ENCODE measurements at places on chromosomes 3 and 15.
A peak's percentile ranks its signal among the peaks of the same experiment; 100 is the strongest.

DNA sequence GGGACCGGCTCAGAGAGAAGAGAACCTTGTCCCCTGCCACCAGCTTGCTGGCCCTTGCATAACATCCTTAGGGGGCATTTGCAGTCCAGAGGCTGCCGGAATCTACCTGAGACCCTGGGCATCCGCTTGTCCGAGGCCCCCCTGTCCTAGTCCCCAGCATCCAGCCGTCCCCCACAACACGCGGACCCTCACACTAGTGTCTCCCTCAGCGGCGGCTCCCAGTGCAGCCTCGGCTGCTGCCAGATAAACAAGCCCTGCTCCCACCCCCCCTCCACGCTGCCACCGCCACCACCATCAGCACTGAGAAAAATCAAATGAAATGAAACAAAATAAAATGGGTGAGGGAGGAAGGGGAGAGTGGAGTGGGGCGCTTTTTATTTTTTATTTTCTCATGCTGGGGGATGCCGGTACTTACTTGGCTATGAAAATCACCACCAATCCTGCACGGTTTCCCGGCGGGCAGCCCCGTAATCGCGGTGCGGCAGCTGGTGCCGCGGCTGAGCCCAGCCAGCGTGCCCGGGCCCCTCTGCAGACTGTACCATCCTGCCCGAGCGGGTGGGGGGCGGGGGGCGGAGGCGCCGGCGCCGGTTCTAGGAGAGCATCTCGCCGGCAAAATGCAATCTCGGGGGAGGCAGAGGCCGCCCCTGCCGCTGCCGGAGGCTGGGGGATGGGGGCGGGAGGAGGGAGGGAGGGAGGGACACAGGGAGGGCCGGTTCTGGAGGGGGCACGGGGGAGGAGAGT is at the start of gene ATP2B2:
Gene ATP2B2, minus strand, starts transcription at position 537 of the 741 bp plus-strand sequence. CDS start 56,043 bp downstream, outside the sequence.
- DNase-seq: peak; percentile 68

- no peak for DNase-seq
Measured at GRCh38 chr3:11054739-11055438, 62.3 kb downstream of the SLC6A1 start.

- DNase-seq: no peak
Measured at GRCh38 chr3:157436583-157437291, at the start of gene PTX3. PTX3 (plus strand) TSS chr3:157436850; CDS start chr3:157436934, 84 bp downstream.

- no peak for DNase-seq
Measured at GRCh38 chr3:82202269-82202668, 440.8 kb upstream of the GBE1 start.

DNA sequence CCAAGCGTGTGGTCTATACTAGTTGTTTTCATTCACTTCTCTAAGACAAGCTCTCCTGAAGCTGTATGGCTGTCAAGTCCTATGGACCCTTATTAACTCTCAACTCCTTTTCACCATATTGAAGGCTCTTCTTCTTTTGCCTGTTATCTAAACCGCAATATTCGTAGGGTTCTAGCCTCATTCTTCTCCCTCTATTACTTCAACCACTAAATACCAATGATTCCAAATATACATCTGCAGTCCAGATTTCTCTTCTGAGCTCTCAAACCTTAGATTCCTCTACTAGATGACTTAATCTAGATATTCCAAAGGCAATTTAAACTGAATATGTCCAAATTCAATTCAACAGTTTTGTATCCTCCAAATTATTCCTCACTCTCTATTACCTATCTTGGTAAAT is 24.6 kb downstream of the AQR start:
- DNase-seq: no peak

DNA sequence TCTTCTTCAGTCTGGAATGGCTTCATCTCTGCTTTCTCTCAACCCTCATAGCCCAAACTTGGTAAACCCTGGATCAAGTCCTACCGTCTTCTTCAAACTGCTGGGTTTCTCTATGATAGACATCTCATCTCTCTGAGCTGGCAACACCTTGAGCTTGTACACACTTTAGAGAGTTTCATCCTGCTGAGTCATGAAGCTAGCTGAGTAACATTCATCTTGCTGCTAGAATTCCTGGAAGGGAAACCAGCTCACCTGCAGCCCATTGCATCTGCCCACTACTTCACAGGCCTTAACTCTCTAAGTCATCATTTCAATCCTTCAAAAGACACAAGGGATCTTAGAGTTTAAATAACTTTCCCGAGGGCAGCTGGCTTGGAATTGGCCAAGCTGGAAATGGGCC is 175.5 kb upstream of the RORA start:
- DNase-seq: no peak

DNA sequence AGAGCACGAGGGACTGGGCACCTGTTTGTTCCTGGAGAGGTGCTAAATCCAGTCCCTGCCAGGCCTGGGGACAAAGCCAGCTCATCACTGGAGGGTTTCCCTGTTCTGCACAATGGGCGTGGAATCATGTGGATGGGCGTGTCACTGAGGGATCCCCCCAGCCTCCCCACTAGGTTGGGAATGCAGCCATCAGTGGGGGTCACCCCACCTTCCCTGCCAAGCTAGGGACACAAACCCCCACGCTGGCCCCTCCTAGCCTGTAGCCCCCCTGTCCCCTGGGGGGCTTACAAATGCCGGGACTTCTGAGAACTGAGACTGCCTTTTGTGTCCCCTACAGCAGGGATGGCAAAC is 61.9 kb downstream of the NSMCE3 start:
- DNase-seq: no peak

GRCh38 chr3:72193771-72194430 is 409.0 kb upstream of the PROK2 start:
- DNase-seq: no peak

- DNase-seq: no peak
Measured at GRCh38 chr15:62275831-62276230, 110.7 kb upstream of the C2CD4B start.

DNA sequence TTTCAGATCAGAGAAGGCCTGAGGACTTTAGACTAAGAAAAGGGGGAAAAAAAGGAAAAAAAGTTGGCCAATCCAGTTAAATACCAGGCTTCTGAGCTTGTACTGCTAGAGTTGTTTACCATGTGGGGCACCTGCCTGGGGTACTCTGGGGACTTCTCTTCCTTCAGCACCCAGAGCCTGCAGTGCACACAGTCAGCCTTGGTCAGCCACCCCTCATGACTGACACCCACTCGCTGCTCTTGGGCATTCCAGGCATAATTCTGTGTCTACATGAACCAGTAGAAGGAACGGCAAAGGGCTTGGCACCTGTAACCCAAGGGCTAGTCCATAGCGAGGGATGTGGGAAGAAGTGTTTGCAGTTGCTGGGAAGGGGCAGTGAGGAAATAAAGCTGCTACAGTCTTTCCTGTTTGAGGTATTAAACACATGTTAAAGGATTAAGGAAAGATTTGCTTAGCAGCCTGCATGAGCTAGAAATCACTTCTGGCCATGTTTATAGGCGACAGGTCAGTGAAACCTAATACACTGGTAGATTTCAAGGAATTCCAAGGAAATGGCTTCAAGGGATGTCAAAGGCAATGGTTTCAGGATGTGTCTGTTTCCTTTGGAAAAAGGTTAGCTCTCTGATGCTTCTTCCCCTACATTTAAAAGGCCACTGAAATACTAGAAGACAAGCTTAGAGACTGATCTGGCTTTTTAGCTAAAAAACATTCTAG is 232.5 kb downstream of the CHST2 start:
- no peak for DNase-seq

DNA sequence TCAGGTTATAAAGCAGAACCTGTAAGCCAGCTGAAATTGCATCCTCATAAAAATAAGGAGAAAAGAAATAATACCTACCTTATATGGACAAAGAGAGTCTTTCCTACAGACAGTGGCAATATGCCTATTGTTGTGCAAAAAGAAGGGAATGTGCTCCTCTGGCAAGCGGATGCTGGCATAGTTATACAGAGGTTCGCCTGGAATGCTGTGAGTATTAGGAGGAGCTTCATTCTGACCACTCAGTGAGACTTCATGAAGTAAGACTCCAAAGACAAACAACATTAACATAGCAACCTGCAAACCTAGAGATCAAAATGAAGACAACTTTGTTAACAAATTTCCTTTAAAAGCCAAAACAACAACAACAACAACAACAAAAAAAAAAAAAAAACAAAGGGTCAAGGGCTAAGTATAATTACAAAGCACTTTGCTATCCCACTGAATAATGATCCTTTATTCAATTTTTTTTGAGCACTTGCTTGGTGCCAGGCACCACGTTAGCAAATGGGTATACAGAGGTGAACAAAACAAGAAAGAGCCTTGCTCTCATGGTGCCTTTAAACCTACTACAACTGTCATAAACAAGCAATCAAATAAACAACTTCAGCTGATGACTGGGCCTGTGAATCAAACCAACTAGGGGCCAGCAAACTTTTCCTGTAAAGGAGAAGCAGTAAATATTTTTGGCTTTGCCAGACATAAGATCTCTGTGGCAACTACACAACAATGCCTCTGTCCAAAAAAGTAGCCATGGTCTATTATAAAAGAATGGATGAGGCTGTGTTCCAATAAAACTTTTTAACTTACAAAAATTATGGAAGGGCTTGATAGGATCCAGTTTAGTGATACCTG is 3.7 kb downstream of the EOGT start:
- no peak for DNase-seq

- no peak for DNase-seq
Measured at GRCh38 chr3:167054926-167055325, 325.2 kb downstream of the ZBBX start.

DNA sequence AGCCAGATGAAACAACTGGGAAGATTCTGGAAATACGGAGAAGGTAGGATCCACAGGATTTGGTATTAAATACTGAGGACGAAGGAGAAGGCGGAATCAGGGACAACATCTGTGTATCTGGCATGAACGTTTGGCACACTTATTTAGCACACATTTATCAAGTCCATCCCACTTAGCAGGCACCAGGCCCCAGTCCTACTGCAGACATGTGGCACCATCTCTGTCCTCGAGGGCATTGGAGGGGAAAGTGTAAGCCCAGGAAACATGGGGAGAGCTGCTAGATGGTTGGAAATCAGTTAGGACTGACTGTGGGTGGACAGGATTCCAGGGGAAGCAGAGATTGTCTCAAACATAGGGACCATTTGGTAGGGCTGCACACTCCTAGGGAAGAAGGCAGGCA is 29.0 kb upstream of the LCTL start:
- no peak for DNase-seq

- DNase-seq: no peak
Measured at GRCh38 chr3:71478568-71478967, 105.0 kb downstream of the FOXP1 start.

DNA sequence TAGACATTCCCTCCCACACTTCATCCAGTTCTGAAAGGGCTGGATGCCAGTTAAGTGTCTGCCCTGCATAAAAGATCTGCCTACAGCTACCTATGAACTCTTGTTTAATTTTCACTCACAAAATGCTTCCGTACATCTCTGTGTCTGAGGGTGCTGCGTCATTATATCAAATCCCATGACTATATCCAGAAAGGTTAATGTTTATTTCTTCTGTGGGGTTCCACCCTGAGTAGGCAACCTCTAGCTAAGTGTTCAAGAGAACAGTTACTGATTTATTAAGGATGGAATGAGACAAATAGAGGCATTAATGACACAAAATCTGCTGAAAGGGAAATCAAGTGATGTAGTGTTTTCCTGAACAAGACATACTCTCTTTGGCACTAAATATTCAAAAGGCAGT is 220.2 kb downstream of the MTHFS start:
- no peak for DNase-seq

DNA sequence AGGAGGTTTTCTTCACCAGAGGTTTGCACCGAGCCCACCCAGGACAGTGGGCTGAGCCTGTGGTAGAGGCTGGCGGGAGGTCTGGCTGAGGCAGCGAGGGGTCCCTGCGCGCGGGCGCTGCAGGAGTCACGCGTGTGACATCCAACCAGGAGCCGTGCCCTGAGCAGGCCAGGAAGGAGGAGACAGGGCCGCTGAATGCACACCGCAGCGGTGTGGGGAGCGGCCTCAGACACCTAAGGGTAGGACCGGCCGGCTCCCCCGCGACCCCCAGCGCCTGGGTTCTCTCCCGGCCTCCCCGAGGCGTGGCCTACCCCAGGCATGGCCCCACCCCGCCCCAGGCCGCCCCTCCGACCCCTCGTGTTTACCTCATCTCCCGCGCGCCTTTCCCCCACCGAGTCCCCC is 412 bp downstream of the SLC41A3 start:
- peak; percentile 65 for DNase-seq

DNA sequence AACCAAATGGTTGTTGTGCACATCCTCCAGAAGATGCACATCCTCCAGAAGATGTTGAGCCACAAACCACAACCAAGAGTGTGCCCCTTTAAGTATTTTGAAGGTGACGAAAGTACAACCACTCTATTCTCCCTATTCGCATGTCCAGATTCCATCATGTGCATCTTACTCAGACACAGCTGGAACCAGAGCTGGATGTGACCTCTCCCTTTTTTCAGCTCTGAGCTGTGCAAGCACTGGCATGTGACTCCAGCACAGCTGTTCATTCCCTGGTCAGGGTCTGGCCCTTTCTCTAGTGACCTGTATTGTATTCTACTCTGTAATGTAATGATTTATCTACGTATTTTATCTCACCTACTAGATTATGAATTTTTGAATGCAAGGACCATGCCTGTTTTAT is 29.3 kb upstream of the DLG1 start:
- no peak for DNase-seq

DNA sequence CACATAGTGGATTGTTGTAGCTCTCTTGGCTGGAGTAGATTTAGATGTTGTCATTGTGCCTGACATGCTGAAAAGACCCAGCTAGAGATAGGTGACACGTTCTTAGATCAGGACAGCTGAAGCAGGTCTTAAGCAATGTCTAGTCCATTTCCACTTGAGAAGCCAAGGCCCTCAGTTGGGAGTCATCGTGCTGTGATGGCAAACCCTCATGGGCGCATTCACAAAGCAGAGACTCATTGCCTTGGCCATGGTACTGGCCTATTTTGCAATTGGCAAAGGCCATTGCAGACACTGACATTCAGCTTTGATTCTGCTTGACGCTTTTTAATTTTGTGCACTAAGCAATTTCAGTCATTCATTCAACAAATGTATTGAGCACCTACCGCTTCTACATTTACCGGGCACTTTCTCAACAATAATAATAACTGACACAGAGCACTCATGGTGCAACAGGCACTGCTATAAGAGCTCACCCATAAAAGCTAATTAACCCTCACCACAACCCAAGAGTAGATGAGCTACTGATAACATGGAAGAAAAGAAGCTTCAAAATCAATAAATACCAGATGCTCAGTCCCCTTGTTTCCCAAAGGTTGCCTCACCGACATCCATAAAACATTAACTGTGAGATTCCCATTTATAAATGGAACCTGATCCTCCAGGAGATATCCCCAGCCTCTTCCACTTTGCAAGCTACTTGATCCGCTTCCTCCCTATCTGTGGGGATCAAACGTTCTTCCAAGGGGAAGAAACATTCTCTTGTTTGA is 200.1 kb downstream of the TLE3 start:
- no peak for DNase-seq

DNA sequence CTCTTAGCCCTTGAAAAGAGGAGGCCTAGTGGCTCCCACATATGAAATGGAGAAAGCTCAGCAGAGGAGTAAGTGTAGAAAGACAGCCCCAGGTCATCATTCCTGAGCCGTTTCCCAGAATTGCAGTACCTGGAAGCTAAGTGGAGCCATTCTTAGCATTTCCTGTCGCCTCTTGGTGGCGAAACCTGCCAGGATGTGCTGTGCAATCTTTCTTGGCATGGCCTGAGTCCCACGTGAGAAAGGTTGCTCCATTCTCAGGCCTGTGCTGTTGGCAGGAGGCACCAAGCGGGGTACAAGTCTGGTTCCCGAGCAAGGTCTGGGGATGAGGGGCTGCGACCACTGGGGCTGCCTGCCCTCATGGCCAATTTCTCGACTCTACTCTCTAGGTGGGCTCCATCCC is 207.2 kb upstream of the TPM1 start:
- no peak for DNase-seq

Measured in glutamatergic neuron (in vitro differentiated cells).